Mononuclear cell (primary cell): ENCODE measurements at places on chromosomes 2 and 18. TPM values are rescaled to one million over a fixed set of nuclear protein-coding genes. Genes with fewer than 3 reads are reported as not detected.

The ERICH2 gene
- total RNA-seq, result not detected

The CYP27A1 gene
- 10.8 TPM for total RNA-seq

The KCNF1 gene
- total RNA-seq, result not detected

The SERPINB13 gene
- not detected for total RNA-seq

The TMEM169 gene
- 0.42 TPM for total RNA-seq

The C2orf80 gene
- total RNA-seq, result not detected

The CNRIP1 gene
- not detected for total RNA-seq
